Stimulated activated CD4-positive, alpha-beta T cell treated with anti-CD3 and anti-CD28 coated beads, Interleukin-1b, Interleukin-23, amount 100 ng/mL, for 4 hours (primary cell): ENCODE measurements at places on chromosomes 1 and 21.

- no peak for DNase-seq
Observed at GRCh38 chr1:21341517-21342078, 51.3 kb upstream of the ECE1 start.

DNA sequence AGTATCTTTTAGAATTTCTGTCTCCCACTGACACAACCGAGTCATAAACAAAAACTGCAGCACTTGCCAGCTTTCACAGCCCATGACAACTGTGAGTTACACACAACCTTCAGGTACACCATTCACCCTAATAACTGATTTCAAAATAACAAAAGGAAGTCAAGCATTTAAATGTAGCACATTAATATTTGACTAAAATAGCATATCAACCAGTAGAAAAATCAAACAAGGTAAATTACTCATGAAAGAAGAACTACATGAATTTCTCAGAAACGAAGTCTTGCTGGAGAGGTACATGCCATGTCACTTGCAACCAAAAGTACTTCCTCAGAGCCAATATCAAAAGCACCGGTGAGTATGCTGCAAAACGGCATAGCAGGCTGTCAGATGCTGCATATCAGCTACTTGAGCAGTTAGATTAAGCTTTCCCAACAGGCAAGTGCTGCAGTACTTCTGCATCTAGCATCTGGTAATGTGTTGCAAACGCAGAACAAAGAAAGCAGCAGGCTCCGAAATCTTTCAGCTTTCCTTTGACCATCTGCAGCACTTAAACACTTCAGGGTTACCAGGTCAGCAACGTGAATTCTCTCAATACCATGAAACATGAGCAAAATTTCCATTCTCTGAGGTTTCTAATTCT is 223.2 kb downstream of the SMYD3 start:
- DNase-seq = no peak

DNA sequence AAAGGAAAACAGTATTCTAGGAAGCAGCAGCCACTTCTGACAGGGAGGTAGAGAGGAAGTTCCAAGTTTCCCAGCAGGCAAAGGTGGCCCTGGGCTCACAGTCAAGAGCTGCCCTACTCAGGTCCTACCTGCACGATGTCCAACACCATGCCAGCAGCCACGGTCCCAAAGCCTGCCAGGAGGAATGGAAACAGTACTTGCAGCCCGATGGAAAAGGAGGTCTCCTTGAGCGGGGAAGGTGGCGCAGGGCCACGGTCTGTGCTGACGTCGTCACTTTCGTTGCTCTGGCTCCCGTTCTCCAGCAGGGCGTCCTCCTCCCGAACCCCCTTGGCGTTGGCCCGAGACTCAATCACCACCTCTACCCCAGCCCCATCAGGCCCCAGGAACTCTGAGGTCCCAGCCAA is 3.1 kb downstream of the SLC41A1 start:
- no peak for DNase-seq

- no peak for DNase-seq
Observed at GRCh38 chr1:32972814-32973428, 8.3 kb upstream of the RNF19B start.

GRCh38 chr1:219416598-219417238 is 196.2 kb downstream of the ZC3H11B start:
- peak; percentile 36 for DNase-seq

- DNase-seq = no peak
Observed at GRCh38 chr1:179951383-179952144, 3.0 kb upstream of the CEP350 start.

DNA sequence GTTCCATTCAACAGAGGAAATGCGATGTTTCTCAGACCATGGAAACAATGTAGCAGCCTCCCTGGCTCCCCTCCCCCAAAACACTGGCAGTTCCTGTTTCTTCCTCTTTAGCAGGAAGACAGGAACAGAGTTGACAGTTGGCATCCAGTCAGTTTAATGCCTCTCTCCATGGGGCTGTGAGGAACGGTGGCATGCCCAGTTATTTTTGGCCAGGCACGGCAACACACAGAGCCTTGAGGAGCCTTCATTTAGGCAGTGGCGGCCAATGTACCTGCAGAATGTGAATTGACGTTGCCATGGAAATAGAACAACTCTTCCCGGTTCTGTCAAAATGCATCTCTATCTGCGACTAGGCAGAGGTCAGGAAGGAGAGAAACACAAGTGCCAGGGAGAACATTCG is 330.6 kb downstream of the DSCAM start:
- DNase-seq = no peak

DNA sequence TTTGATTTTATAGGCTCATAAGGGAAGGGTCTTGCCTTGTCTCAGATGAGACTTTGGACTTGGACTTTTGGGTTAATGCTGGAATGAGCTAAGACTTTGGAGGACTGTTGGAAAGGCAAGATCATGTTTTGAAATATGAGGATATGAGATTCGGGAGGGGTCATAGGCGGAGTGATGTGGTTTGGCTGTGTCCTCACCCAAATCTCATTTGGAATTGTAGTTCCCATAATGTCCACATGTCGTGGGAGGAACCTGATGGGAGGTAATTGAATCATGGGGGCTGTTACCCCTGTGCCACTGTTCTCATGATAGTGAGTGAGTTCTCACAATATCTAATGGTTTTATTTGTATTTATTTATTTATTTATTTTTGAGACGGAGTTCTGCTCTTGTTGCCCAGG is 6.9 kb upstream of the CSDE1 start:
- no peak for DNase-seq

GRCh38 chr1:63705078-63705477 is 68.7 kb upstream of the ROR1 start:
- no peak for DNase-seq

DNA sequence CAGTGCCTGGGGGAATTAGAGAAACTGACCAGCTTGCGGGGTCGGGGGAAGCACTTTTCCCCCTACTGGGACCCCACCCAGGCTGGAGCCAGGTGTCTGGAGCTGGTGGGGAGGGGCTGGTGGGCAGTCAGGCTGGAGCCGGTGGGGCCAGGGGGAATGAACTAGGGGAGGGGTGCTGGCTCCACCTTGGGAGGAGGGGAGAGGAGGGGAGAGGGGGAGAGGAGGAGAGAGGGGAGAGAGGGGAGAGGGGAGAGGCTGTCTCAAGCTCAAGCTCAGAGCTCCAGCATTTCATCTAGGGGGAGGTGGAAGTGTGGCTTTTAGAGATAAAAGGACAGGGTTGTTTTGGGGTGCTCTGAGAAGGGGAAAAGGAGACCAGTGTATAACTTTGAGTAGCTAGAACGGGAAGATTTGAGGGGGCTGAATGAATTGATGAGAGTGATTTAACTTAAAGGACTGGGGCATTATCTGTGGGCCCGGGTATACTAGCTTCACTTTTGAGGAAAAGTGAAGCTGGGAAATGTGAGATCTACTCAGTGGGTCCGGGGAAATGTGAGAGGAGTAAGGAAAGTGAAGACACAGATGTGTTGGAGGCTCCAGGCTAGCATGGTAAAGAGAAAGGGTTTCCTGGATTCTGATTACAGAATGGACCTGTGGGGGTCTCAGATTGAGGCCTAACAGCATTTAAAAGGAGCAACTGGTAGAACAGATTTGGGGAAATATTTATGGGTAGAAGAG is 2.8 kb downstream of the EFNA1 start:
- no peak for DNase-seq

DNA sequence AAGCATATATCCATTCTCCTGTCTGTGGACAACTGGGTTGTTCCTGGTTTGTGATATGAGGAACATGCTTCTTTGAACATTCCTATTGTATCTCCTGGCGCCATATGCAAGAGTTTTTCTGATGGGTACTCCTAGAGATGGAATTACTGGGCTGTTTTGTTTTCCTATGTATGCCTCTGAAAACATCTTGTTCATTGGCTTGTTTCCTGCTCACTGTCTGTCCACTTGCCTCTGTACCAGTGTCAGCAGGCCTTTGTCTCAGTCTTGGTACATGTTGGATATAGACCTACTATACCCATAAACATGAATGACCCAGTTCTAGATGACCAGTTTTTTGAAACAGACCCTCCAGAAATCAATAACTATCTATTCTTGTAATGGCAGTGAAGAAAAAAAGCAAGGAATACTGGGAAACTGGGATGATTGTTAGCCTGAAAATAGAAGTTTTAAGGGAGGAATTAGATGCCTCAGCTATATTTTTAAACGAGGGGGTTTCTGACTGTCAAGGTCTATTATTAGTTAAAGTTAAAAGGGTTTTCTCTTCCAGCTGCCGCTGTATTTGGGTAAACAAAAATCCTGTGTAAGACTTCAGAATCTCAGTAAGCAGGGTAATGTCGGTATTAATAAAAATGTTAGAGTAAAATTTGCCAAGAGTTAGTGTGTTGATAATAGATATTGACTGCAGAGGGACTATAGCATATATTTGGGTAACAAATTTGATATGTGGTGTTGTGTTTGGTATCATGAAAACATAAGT is 103.6 kb downstream of the RYR2 start:
- DNase-seq = no peak

DNA sequence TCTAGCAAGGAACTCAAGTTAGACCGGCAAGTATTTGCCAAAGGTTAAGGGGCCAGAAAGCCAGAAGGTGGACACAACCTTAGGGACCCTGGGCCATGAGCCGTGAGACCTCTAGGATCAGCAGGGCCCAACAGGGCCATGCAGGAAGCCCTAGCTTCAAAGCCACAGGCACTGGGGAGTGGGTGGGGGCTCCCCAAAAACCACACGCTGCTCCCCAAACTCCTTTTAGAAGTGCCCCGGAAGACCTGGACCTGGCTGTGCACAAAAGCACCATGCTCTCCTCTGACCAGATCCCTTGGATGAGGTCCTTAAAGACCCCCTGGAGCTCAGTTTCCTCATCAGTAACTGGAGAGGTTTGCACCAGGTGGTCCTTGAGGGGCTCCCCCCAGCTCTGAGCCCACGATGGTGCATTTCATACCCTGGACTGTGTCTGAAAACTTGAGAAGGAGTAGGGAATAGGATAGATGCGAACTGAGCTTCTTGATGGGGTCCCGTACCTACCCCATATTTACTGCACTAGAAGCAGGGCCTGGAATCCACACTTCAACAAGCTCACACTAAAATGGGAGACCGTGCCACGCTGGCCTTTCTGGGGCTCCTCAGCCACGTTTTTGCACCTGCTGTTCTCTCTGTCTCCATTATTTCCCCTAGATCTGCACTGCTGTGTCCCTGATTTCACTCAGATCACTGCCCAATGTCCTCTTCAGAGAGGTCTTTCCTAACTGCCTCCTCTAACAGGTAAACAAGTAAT is 40.6 kb upstream of the LBR start:
- DNase-seq = no peak

DNA sequence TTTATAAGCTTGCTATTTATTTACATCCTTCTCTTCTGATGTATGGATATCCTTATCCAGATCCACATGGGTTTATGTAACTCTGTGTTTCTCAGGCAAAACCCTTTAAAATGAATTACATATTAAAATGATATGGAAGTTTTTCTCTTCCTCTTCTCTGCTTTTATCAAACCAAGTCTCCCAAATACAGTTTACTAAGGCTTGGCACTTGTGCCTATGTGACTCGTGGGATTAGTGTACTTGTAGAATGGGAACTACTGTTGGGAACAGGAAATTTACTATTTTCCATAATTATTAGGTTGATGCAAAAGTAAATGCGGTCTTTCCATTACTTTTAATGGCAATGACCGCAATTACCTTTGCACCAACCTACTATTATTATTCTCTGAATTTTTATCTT is 14.8 kb downstream of the SIM2 start:
- no peak for DNase-seq

DNA sequence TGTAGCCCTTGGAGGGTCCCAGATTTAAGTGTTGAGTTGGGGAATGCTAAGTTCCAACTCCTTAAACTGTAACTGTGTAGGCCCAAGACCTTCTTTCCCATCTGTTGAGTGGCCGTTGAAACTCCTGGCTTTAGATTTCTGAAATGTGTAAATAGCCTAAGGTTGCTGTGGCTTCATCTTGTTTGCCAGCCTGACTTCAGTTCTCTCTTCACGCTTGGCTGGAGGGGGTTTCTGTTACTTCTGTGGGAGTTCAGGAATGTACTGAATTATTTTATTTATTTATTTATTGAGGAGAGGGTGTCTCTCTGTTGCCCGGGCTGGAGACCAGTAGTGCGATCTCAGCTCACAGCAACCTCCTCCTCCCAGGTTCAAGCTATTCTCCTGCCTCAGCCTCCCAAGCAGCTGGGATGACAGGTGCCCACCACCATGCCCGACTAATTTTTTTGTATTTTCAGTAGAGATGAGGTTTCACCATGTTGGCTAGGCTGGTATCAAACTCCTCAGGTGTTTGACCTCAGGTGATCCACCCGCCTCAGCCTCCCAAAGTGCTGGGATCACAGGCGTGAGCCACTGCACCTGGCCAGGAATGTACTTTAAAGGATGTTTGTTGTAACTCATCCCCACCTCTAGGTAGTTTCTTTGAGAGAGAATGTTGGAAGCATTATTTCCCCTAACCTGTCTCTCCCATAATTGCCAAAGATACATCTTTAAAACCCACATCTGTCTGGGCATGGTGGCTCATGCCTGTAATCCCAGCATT is 5.9 kb downstream of the TTC39A start:
- DNase-seq = no peak

DNA sequence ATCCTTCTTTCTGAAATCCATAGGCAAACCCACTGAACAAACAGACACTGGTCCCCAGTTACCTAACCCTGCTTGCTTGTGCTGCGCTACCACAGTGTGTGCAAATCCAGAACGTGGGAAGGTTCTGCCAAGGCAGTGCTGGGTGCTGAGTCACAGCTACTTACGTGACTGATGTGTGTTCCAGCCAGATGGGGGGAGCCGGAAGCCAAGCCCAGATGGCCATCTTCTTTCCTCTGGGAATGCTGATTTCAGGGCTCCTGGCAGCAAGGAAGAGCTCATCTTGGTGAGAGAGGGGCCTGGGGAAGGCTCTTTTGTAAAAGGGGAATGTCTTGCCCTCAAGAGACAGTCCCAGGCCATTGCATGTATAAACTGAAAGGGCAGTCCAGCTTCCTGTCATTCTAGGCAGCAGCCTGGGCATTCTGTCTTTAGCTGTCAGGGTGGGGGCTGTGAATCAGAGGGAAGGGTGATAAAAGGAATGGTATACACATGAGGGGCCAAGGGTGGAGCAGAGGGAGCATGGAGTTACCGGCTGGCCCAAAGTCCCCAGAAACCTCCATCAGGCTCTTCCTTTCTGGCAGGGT is 54.1 kb downstream of the CD46 start:
- no peak for DNase-seq

- no peak for DNase-seq
Observed at GRCh38 chr1:210332719-210333398, 4.2 kb downstream of the HHAT start.

DNA sequence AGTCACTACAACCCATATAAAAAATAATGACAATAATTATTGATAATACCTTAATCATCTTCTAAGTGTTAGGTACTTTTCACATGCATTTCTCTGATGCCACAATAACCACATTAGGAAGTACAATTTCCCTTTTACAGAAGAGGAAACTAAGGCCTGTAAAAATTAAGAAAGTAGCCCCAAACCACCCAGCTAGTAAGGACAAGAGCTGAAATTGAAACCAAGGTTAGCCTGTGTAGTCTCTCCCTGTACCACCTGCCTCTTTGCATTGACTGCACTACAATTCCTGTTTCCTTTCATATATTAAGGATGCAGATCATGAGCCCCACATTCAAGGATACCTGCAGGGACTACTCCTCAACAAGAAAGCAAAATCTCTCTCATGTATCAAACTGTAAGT is 288.8 kb downstream of the GPATCH2 start:
- no peak for DNase-seq
